ENCODE measurements at places on chromosomes 12 and 14. TPM values are rescaled to one million over a fixed set of nuclear protein-coding genes. Genes with fewer than 3 reads are reported as not detected.

The ETFBKMT gene
- 0.99 TPM for polyA plus RNA-seq

The KLRC2 gene
- polyA plus RNA-seq, result not detected

The GPR137C gene
- polyA plus RNA-seq, result 0.77 TPM

The TBX3 gene
- polyA plus RNA-seq, result 40.5 TPM

The SLCO1B1 gene
- polyA plus RNA-seq, result not detected

The SARNP gene
- 99.6 TPM for polyA plus RNA-seq

The RNU4-1 gene
- polyA plus RNA-seq, result not detected

The AMN gene
- 0.11 TPM for polyA plus RNA-seq

The NANOG gene
- not detected for polyA plus RNA-seq

The SLC5A8 gene
- not detected for polyA plus RNA-seq

The ARHGAP9 gene
- 0.79 TPM for polyA plus RNA-seq

The BRI3BP gene
- polyA plus RNA-seq, result 2.5 TPM

The NACA gene
- 587 TPM for polyA plus RNA-seq

The CCDC196 gene
- not detected for polyA plus RNA-seq

The TAS2R30 gene
- not detected for polyA plus RNA-seq

The PRH2 gene
- 0.34 TPM for polyA plus RNA-seq

The KCNC2 gene
- not detected for polyA plus RNA-seq

The A2ML1 gene
- not detected for polyA plus RNA-seq

The NTF3 gene
- 36.0 TPM for polyA plus RNA-seq

The KLRB1 gene
- not detected for polyA plus RNA-seq

The KRT73 gene
- not detected for polyA plus RNA-seq

The BEST3 gene
- polyA plus RNA-seq, result 0.07 TPM

The CNOT2 gene
- 60.8 TPM for polyA plus RNA-seq

The DUSP6 gene
- 59.0 TPM for polyA plus RNA-seq

The FSCB gene
- polyA plus RNA-seq, result not detected

The PDZRN4 gene
- not detected for polyA plus RNA-seq

The ESRRB gene
- not detected for polyA plus RNA-seq

The DNAJC22 gene
- 8.1 TPM for polyA plus RNA-seq

The MFAP5 gene
- 1.5 TPM for polyA plus RNA-seq

Measured in IMR-90 (cell line).